Uterine smooth muscle cell (primary cell): ENCODE measurements at places on chromosomes 5 and 9. TPM values are rescaled to one million over a fixed set of nuclear protein-coding genes. Genes with fewer than 3 reads are reported as not detected.

Gene C5orf24
- 41.0 and 42.4 TPM in 2 replicates for total RNA-seq

Gene KIAA1191
- 65.5 and 68.2 TPM in 2 replicates for total RNA-seq

Gene GABRA6
- total RNA-seq, result not detected in 2 replicates

Gene FPGS
- total RNA-seq, result 62.2 and 69.2 TPM in 2 replicates

Gene IL17B
- total RNA-seq, result 0.22 TPM in 1 of 2 replicates, not detected in the other

Gene SYNPO
- total RNA-seq, result 0.50 and 0.89 TPM in 2 replicates

Gene AKNA
- 11.6 and 26.5 TPM in 2 replicates for total RNA-seq

Gene SEMA5A
- total RNA-seq, result 15.7 and 16.0 TPM in 2 replicates
